Thoracic aorta endothelial cell (primary cell): ENCODE measurements at places on chromosomes 5 and 9. TPM values are rescaled to one million over a fixed set of nuclear protein-coding genes. Genes with fewer than 3 reads are reported as not detected.

PLAC8L1 gene
- total RNA-seq: not detected in 2 replicates

C9orf50 gene
- not detected in 2 replicates for total RNA-seq

ZNF608 gene
- 14.6 and 21.0 TPM in 2 replicates for total RNA-seq

FBXO10 gene
- total RNA-seq: 9.5 and 9.8 TPM in 2 replicates

RASEF gene
- total RNA-seq: under 0.01 and 0.07 TPM in 2 replicates

CARTPT gene
- not detected in 2 replicates for total RNA-seq

RRAGA gene
- 52.9 and 53.2 TPM in 2 replicates for total RNA-seq

C9orf153 gene
- 0.22 and 0.27 TPM in 2 replicates for total RNA-seq

TRIM7 gene
- 15.1 and 15.4 TPM in 2 replicates for total RNA-seq

ADAMTSL1 gene
- total RNA-seq: 47.3 and 59.3 TPM in 2 replicates

FOXE1 gene
- not detected in 2 replicates for total RNA-seq

BAAT gene
- total RNA-seq: under 0.01 and 0.07 TPM in 2 replicates

BRINP1 gene
- 0.13 and 0.14 TPM in 2 replicates for total RNA-seq

PALM2AKAP2 gene
- total RNA-seq: 0.22 and 1.2 TPM in 2 replicates

ZDHHC21 gene
- total RNA-seq: 54.0 and 61.3 TPM in 2 replicates

CDH9 gene
- not detected in 2 replicates for total RNA-seq

NR5A1 gene
- total RNA-seq: not detected in 2 replicates

APC gene
- 77.8 and 82.8 TPM in 2 replicates for total RNA-seq

LRRTM2 gene
- 0.13 and 0.43 TPM in 2 replicates for total RNA-seq

PCDHA9 gene
- total RNA-seq: under 0.01 and 0.07 TPM in 2 replicates

ANKRD34B gene
- not detected in 2 replicates for total RNA-seq

IFNK gene
- not detected in 2 replicates for total RNA-seq

USP20 gene
- 5.7 and 7.3 TPM in 2 replicates for total RNA-seq

ARHGEF37 gene
- 8.0 TPM in 2 replicates for total RNA-seq

ZNF483 gene
- total RNA-seq: 1.9 and 2.9 TPM in 2 replicates

SLC45A2 gene
- not detected in 2 replicates for total RNA-seq

PDGFRB gene
- 0.40 and 1.6 TPM in 2 replicates for total RNA-seq

TUSC1 gene
- 9.4 and 10.1 TPM in 2 replicates for total RNA-seq

GFI1B gene
- total RNA-seq: not detected in 2 replicates

PPP2R2B gene
- not detected in 2 replicates for total RNA-seq

GDF9 gene
- total RNA-seq: under 0.01 and 0.14 TPM in 2 replicates

WWC1 gene
- total RNA-seq: 0.27 and 0.72 TPM in 2 replicates

C5orf52 gene
- total RNA-seq: not detected in 2 replicates

OCLN gene
- total RNA-seq: 13.4 and 14.1 TPM in 2 replicates

CREBRF gene
- total RNA-seq: 12.5 and 13.6 TPM in 2 replicates

MEIKIN gene
- not detected in 2 replicates for total RNA-seq

ZNF354C gene
- 8.4 and 9.8 TPM in 2 replicates for total RNA-seq
